NCI-H187 treated with DMSO at 0.1 percent for 48 hours (cell line): ENCODE measurements at places on chromosomes 7 and 10.

DNA sequence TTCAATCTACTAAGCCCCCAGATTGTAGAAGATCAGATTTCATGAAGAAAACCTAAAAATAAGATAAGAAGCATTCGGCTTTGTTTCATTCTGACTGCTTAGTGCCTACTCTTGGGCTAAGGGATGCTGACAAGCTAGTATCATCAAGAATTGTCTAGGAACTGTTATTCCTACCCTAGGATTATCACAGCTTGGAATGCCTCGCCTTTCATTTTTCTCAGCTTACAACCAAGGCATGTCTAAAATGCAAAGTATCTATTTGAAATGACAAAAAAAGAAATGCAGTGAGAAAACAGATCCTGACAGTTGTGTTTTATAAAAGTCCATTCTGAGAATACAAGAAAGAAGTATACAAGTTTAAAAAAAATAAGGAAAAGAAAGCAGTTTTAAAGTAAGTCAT is 441.0 kb downstream of the KCNMA1 start:
- DNase-seq = no peak

DNA sequence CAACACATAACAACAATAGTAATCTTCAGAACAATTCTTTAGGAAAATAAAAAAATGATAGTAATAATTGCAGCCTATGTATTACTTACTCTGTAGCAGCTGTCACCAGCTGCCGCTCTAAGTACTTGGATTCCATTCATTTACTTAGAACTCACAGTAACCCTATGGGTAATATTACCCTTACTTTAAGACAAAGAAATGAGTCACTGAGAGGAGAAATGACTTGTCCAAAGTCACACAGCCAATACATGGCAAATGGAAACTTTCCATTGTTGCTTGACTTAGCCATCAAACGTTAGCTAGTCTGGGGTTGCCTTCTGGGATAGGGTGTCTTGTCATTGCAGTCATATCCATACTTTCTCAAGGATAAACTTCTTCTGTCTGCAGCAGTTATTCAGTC is 3.6 kb downstream of the CCNY start:
- DNase-seq = no peak

DNA sequence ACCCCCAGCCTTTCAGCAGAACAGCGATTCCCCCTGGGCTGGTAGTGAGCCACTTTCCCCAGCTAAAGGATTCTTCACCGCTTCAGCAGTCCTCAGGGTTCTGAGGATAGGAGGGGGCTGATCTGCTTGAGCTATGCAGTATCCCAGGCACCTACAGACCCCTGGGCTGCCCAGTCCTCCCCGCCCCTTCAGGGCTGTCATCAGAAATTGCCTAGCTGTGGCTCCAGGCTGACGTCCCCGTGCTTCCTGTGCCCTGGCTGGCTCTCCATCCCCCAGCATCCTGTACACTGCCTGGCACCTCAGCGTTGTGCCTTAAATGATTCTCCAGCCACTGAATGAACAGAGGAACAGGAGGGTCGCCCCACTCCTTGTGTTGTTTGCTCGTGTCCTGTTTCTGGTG is 38.4 kb upstream of the CDH23 start:
- no peak for DNase-seq

DNA sequence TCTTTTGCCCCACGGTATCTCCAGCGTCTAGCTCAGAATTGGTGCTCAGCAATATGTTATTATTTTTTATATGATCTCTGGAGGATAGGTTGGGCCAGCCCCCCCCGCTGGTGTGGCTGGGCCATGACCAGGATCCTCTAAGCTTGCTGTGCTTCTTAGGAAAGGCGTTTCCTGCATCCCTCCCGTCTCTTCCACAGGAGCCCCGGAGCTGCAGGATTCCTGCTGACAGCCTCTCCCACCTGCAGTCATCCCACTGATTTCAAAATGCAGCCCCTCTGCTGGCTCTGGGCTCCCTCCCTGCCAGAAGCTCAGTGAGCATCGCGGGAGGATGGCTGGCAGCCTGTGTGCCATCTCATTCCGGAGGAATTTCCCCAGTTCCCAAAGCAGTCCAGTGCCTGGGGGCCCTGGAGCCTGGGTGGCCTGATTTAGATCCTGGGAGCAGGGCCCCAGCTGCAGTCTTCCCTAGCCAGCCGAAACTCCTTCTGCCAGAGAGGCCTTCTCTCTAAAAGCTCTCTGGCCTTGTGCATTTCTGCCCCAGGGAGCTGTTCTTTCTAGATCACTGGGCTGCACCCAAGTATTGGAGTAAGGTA is 21.8 kb upstream of the GOLGA7B start:
- no peak for DNase-seq

GRCh38 chr10:119633538-119634218 is 17.5 kb upstream of the BAG3 start:
- DNase-seq = no peak

GRCh38 chr7:100891568-100892247 is 2.2 kb upstream of the UFSP1 start:
- DNase-seq = no peak

DNA sequence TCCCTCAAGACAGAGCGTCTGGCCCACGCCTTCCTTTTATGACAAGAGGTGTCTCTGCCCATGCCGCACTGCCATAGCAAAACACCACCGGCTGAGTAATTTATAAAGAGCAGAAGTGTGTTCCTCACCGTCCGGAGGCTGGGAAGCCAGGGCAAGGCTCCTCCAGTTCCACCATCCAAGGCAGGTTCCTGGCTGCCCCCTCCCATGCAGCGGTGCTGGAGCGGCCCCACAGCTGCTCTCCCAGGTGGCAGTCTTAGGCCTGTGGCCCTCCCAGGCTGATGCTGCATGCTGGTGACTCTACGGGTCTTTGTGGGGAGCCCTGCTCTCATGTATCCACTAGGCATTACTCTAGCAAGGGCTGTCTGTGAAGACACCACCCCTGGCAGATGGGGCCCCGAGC is 113.1 kb downstream of the TCERG1L start:
- no peak for DNase-seq
